ENCODE measurements at places on chromosomes 1 and 21.
A peak's percentile ranks its signal among the peaks of the same experiment; 100 is the strongest.

- no peak for DNase-seq
Observed at GRCh38 chr1:22645931-22646330, 2.5 kb downstream of the C1QC start.

- no peak for DNase-seq
Observed at GRCh38 chr1:164765557-164765956, 206.6 kb downstream of the PBX1 start.

DNA sequence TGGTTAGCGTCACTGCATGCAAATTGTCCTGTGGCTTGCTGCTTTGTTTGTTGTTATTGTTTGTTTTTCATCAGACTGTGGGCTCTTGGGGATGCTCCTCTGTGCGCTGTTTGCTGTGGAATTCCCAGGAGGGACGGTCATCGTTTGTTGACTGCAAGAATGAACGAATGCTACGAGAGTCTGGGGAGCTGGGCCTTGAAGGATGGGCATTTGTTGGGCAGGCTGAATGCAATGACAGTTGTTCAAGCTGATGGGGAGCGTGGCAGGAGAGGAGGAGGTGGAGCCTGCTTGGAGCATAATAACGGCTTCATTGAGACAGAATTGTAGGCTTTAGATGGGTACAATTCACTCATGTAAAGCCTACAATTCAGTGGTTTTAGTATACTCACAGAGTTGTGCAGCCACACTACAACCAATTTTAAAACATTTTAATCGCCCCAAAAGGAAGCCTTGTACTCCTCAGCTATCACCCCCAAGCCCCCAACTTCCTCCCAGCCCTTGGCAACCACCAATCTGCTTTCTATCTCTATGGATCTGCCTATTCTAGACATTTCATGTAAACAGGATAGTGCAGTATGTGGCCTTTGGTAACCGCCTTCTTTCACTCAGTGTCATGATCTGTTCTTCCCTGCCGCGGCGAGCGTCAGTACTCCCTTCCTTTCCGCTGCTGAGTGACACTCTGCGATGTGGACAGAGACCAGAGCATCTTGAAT, 190.2 kb downstream of the CAMTA1 start:
- no peak for DNase-seq

DNA sequence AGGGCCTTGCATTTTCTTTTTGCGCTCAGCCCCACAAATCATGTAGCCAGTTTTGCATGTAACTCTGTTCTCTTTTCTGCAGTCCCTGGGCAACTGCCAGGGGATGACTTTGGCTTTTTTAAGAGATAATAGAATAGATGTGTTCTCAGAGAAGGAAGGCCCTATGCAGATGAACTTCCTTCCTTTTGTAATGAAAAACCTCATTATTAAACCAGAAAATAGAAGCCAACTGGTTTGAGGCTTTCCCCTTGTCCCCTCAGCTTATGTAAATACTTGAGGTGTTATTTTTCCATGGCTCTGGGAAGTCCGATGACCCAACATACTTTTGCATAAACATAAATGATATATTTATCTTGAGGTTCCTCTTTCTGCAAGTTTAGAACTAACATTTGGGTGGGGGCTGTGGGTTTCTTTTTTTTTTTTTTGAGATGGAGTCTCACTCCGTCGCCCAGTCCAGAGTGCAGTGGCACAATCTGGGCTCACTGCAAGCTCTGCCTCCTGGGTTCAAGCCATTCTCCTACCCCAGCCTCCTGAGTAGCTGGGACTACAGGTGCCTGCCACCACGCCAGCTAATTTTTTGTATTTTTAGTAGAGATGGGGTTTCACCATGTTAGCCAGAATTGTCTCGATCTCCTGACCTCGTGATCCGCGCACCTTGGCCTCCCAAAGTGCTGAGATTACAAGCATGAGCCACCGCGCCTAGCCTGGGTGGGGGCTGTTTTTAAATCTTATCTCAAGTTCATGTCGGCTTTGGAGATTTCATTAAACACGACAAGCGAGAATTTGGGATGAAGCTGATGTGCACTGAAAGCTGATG, 14.4 kb upstream of the FCRL5 start:
- no peak for DNase-seq

DNA sequence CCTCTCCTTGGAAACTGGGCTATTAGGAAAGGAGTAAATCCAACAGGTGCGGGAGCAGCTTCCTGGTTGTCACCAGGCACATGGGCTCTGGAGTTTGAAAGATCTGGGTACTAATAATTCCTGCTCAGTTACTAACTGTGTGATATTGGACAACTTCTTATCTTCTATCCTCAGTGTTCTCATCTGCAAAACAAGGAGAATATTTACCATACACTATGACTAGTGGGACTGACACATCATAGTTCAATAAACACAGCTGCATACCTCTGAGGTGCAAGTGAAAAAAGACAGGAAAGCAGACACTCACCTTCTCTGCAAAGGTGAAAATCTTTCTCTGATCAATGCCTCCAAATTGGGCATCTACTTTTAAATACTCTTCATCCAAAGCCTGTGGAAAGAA, 19.7 kb downstream of the YARS1 start:
- no peak for DNase-seq

DNA sequence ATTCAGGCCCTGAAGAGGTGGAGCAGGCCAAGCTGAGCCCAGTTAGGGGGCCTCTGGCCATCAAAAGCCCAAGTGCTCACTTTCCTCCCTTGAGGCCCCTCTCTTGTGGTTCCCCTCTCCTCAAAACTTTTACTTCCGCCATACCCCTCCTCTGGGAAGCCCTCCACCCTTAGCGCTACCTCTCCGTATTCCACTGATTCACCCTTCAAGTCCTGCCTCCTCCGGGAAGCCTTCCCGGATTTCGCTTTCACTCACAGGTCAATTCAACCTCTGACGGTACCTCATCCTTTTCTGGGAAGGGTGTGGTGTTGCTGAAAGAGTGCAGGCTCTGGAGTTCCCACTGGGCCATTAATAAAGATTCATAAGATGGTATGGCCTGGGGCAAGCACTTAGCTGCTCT, 19.1 kb downstream of the SPOCD1 start:
- DNase-seq, result no peak

- no peak for DNase-seq
Observed at GRCh38 chr1:161987303-161987702, 36.4 kb downstream of the OLFML2B start.

DNA sequence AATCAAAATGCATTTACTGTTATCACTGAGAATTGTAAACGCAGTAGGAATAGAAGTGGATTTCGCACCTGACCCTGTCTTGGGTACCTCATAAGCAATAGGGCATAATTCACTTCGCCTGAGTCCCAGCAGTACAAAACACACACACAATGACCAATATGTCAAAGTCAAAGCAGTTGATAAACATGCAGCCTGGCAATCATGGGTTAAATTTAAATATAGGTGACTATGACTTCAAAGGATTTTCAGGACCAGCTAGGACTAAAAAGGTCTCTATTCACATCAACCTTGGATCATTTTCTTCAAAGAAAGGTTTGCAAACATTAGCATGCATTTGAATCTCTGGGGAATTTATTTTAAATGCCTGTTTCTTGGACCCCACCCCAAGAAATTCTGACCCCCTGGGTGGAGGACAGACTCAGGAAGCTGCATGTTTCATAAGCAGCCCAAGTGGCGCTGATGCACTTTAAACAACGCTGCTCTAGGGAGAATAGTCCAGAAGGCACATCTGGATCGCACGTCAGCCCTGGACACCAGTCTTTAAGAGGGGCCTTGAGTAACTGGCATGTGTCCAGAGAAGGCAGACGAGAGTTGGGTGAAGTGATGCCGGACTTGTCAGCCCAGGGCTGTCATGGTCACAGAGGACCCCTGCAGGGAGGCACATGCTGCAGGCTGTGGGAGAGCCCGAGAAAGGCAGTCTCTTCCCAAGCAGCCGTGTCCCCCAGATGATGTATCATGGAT, 55.7 kb upstream of the EFHD2 start:
- DNase-seq, result no peak

DNA sequence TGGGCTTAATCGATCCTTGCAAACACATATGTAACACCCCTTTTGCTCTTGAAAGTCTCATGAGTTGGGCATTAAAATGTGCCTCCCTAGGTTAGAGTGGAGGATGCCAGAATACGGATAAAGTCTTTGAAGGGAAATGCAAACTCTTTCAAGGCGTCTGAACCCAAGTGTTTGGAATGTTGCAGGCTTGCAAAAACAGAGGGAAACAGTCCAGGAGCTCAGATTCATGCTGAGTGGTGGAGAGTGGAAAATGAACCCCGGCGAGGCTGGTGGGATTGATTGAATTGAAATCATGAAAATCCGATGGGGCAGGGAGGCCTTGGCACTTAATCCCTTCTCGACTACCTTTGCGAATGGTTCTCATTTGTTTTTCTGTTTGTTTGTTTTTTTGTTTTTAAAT, 175.5 kb downstream of the PGBD5 start:
- no peak for DNase-seq

GRCh38 chr21:28357743-28358142, 634.9 kb downstream of the LTN1 start:
- no peak for DNase-seq

GRCh38 chr1:9459816-9460407, 79.4 kb upstream of the SLC25A33 start:
- no peak for DNase-seq

DNA sequence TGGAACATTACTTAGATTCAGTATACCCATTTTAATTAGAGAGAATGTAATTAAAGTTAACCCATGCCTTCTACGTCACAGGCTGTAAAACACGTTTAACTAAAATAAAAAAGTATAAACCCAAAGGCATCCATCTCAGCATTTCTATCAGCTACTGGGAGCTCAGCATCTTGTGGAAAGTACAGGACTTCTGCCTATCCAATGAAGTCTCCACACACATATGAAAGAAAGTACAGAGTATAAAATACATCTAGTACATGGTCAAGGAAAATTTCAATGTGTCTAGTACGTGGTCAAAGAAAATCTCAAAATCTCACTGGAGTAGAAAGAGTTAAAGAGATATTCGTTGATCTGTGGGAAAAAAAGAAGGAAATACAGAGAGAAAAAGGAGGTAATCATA, 141.4 kb upstream of the ZNHIT6 start:
- DNase-seq, result no peak

DNA sequence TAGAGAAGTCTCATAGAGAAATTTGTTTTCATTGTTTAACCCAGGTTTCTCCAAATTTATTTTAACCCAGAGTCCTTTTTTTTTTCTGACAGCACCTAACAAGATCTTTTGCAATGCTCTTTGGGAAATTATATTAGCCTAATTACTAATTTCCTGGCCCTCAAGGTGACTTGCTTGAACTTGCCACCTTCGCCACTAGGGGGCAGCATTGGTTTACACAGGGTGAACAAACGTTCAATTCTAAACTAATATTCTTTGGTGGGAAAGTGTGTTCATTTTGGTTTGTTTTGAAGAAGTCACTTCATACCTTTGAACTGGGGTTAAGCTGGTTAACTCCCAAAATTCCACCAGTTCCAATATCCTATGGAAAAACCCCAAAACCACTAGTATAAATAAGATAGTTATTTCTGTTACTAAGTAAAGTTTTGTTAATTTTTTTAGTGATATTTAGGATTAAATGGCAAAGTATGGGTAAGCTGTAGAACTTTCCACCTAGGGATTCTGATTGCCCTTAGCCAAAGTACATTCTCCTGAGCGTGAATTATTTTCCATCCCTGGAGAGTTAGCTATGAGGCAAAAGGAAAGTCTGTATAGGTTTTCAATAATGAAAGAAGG, 13.0 kb downstream of the CCDC190 start:
- peak; percentile 59 for DNase-seq

- DNase-seq, result peak; percentile 20
Observed at GRCh38 chr1:101137144-101138126, 99.4 kb upstream of the S1PR1 start.

- no peak for DNase-seq
Observed at GRCh38 chr1:211543025-211543424, 35.9 kb downstream of the SLC30A1 start.

- no peak for DNase-seq
Observed at GRCh38 chr1:233170741-233171140, 124.8 kb downstream of the PCNX2 start.

GRCh38 chr1:176605176-176605575, 142.2 kb downstream of the PAPPA2 start:
- DNase-seq, result no peak

DNA sequence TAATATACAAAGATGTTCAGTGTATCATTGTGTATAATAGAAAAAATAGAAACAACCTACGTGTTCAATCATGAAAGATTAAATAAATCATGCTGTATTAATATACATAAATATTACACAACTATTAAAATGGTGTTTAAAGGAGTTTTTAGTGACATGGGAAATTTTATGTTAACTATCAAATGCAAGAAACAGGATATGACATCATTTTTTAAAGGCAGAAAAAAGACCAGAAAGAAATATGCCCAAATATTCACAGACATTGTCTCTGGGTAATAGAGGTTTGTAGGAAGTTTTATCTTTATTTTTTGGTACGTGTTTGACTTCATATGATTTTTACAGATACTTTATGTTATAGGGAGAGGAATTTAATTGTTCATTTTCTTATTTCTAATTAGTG, 34.0 kb downstream of the NPHS2 start:
- DNase-seq, result no peak

DNA sequence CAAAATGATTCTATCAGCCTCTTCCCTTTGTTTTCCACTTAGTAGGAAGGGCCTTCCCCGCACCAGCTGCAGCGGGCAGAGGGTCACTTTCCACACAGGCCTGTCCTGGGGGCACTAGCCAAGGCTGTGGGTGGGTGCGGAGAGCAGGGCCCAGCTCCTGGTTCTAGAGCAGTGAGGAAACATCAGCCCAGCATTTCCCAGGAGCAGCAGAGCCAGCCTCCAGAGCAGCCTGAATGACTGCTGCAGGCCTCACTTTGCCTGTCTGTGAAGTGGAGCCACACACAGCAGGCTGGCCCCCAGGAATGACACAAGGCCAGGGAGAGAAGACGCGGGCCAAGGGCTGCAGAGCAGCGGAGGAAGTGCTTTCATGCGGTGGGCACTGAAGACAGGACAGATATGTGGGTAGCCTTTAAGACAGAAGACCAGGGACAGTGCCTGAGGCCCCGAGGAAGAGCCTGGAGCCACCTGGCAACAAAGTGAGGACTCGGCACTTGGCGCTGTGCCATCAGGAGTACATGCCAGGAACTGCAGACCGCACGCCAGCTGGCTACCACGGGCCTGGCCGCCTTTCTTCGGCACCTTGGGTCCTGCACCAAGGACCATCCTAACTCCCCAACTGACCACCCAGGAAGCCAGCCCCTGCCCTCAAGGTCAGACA, 42.0 kb downstream of the ACOT7 start:
- DNase-seq, result no peak

DNA sequence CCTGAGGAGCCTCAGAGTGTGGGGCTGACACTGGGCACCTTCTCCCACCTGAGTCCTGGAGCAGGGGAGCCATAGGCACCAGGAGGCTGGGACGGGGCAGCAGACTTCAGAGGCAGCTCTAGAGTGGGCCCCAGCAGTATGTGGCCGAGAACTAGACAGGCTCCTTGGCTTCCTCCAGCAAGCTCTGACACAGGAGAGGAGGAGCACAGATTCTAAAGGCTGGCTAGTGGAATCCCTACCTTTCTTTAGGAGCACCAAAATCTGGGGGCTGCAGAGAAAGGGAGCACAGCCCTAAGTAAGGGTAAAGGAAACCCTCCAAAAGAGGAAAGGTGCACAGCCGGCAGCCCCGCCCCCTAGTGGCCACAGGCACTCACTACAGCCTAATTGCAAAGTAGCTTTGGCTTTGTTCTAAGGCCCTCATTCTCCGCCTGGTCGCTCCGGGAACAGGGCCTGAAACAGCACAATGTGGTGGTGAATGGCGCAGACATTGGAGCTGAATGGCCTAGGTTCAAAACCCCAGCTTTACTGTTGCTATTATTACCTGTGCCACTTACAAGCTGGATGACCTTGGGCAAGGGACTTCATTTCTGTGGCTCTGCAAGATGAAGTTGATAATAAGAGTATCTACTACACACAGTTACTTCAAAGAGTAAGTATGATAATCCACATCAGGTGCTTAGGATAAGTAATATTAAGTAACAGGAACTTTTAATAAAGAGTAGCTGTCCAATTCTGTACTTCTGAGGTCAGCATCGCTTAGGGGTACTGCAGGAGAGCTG, 8.8 kb upstream of the GUCA2A start:
- DNase-seq, result peak; percentile 80
